ENCODE measurements at places on chromosomes 5 and 9.

- DNase-seq: no peak
Observed at GRCh38 chr5:137668637-137669036, 67.3 kb downstream of the KLHL3 start.

DNA sequence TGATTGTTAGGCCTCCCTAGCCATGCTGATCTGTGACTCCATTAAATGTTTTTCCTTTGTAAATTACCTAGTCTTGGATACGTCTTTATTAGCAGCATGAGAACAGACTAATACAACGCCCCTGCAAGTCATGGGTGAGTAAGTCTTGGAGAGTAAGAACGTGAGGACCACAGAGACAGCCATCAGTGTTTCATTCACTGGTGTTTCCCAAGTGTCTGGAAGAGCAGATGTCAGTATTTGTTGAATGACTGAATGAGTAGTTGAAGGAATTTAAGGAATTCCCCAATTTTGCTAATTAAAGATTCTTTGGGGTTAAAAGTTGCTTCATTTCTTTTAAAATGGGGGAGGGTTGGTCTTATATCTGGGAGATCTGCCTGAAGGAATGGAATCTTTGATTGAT, 178.8 kb downstream of the TRIO start:
- DNase-seq: no peak

DNA sequence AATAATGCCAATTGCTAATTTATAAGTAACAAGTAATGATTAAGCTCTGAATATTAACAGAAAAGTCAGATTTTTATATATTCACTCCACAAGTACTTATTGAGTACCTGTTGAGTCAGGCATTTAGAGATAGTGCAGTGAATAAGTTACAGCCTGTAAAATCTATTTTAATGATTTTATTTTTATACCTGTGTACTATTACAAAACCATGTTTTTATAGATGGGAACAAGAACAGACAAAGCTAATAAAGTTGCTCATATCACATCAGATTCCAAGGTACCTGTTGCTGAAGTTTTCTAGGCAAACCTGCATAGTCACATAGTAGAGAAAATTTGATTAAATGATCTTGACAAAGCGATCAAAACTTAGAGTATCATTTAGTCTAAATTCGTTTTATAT, 623.7 kb downstream of the EFNA5 start:
- DNase-seq: no peak

DNA sequence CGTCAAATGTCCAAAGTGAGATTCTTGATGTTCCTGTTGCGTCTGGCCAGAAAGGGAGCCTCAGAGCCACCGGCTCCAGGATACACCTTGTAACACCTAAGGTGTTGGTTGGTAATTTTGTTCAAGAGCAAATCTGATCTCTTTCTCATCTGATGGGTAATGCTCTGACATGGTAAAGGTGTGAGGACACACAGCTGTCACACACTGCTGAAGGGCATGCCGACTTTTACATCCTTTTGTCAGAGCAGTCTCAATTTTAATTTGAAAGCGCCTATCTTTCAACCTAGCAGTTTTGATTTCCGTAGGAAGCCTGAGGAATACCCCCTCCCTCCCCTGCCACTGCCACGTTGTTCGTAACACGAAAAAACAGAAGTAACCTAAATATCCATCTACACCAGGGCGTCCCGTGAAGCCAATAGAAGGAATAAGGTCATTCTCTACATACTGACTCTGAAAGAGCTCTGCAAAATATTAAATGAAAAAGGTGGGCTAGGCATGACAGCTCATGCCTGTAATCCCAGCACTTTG, 57.4 kb downstream of the TSTD2 start:
- no peak for DNase-seq

- no peak for DNase-seq
Observed at GRCh38 chr9:100595391-100596199, 17.7 kb downstream of the CAVIN4 start.

DNA sequence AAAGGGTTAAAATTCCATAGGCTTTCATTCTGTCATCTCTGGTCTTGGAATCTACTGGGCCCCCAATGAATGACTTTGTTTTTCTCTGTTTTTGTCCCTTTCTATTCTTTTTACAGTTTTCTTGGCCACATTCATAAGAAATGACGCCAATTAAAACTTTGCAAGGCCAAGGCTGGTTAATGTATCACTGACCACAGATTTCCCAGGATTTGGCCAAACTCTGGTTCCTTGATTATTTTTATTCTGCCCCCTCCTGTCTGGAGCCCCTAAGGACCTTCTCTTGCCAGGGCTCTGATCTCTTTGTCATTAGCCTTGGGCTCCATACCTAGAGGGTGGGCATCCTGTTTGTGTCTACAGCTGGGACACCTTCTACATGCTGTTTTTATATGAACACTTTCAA, 388.9 kb upstream of the PAPPA start:
- DNase-seq: no peak

DNA sequence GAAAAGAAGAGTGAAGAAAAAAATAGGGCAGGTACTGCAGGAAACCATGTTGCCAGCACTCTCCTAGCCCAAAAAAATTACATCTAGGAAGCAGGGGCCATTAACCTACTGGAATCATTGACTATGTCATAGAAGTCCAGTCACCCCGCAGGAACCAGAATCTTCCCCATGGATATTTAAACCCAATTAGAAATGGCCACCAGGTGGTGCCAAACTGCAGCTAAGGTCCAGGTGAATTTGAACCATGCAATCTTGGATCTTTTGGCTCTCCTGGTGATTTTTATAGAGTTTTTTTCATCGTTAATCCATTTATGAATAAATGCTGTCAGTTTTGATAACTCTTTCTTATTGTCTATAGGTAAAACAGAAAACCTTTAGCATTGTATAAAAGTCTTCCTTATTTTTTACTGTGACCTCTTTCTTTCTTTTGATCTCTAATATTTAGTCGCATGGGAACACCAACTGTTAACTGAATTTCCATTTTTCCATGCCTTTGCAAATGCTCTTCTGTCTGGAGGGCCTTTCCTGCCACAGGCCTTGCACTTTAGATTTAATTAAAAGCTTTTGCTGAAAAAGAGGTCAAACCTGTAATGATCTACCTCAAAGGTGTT, 147.5 kb upstream of the FGF10 start:
- DNase-seq: peak; percentile 52

GRCh38 chr5:59587489-59588337, 305.8 kb downstream of the PDE4D start:
- peak; percentile 97 for DNase-seq

DNA sequence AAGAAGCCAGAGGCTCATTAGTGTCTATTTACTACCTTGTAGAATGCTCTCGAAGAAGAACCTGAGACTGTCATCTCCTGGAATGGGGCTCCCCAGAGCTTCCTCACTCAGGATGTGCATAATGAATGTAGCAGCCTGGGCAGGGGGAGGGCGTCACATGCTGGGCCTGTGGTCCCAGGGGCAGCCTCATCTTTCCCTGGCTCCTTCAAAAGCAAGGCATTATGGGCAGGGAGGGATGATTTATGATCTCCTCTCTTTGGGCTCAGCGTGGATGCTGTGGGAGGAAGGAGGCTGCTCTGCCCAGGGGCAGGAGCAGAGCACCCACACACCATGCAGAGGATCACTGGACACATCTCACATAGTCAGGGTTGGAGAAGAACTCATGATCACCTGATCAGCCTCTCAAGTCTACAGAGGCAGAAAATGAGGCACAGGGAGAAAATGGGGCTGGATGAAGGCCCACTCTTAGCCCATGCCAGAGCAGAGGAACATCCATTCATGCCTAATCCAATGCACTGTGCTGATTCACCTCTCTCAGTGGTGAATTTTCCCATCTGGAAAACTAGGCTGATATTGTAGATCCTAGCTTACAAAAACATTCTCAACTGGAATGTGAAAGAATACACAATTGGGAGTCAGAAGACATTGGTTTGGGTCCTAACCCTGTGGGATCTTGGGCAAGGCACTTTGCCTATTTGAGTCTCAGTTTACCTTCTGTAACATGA, 173.7 kb downstream of the CARTPT start:
- no peak for DNase-seq

DNA sequence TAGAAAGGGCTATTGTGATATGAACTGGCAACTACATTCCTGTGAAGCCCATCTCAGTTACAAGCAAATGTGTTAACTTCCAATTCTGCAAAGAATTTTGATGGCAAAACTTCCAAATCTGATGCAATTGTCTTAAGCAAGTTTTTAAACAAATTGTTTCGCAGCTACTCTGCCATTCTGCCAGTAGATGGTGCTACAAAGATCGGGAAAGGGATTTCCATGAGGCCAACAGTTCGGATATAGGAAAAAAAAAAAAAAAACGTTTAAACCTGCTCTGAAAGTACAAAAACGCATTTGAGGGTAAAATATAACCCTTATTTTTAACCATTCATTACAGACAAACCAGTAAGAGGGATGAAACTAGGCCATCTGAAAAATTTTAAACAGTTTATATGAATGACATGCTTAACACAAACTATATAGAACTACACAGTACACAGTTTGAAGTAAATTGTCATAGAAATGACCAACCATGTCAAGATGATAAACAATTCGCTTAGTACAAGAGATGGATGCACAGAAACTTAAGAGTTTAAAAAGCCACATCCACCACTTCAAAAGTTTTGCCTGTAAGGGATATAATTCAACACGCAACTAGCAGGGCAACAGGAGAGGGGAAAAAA, 2.2 kb downstream of the HNRNPA0 start:
- no peak for DNase-seq

GRCh38 chr5:169974121-169974770, 6.0 kb downstream of the INSYN2B start:
- DNase-seq: no peak

DNA sequence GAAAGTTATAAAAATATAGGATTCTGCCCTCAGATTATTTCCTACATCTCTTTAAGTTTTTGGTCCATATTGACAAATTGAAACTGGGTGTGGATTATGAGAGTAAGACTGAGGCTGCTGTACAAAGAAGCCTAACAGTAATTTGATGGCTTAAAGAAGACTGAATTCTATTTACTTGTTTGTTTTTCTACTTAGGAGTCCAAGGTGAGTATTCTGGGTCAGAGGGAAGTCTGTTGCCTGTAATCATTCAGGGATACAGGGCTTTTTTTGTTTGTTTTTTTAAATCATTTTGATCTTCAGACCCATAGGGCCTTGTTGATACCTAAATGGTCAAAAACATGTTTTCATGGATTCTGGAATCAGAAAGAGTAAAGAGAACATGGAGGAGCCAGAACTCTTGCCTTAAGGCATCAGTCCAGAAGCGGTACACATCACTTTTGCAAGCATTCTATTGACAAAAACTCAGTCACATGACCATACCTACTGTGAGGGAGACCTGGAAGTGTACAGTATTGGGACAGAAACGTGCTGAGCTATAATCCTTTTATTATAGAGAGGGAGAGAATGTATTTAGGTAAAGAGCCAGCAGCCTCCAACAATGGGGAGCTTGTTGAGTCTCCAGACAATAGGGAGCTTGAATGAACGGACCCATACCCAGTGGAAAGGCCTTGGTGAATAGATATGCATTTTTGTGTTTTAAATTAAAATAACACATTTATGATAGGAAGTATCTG, 102.7 kb downstream of the LRRC70 start:
- DNase-seq: no peak

GRCh38 chr5:115190388-115190787, 20.7 kb upstream of the TRIM36 start:
- DNase-seq: no peak

DNA sequence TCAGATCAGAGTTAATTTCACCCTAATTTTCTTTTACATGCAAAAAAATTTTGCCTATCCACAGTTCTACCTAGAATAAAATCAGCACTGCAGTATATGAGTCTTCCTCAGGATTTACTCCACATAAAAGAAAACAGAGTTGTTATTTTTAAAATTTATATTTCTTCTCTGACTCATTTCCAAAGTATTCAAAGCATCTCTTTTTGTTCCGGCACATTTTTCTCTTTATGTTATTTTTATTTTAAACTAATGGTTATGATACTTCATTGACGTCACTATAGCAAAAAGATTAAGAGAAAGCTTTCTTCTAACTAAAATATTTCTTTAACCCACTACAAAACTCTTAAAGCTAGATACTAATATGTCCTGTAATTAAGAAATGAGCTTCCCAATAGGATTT, 590.4 kb downstream of the PRELID2 start:
- DNase-seq: no peak

- no peak for DNase-seq
Observed at GRCh38 chr5:60349891-60350415, 350.0 kb downstream of the DEPDC1B start.

GRCh38 chr5:173304591-173304988, 23.6 kb downstream of the STC2 start:
- DNase-seq: no peak

- DNase-seq: peak; percentile 31
Observed at GRCh38 chr9:114301798-114302565, 20.9 kb upstream of the ORM1 start.

GRCh38 chr5:172920447-172920849, 38.8 kb upstream of the RPL26L1 start:
- DNase-seq: peak; percentile 86

DNA sequence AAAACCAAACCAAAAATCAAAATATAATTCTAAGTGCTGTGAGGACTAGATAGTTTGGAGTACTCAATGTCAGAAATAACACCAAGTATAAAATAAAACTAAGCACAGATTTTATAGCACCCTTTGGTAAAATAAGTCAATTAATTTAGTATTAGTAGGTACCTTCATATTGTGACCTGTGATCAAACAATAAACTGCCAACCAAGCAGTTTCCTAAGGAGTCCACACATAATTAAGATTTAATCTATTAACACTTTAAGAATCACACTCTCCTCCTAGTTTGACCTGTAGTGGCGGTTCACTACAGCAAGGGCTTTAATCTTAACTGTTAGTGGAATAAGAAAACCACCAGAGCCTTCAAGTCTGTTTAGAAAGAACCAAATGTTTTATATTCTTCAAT, 2.8 kb downstream of the HNRNPK start:
- DNase-seq: no peak

DNA sequence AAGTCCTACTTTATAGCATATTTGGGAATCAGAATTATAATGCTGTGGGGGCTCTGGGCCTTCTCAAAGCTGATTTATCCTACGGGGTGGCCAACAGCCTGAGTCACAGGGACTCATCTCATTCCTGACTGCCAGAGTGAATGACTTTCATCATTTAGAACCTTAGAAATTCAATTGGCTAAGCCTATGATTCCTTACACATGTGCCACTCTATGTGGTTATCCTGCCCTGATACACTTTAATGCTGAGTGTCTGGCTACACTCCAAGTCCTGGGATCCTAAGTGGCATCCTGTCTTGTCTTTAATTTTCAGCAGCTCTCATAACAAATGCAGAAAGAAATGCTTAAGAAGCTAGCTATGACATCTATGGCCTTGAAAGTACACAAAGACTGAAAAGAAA, 75.2 kb upstream of the FREM1 start:
- DNase-seq: no peak

DNA sequence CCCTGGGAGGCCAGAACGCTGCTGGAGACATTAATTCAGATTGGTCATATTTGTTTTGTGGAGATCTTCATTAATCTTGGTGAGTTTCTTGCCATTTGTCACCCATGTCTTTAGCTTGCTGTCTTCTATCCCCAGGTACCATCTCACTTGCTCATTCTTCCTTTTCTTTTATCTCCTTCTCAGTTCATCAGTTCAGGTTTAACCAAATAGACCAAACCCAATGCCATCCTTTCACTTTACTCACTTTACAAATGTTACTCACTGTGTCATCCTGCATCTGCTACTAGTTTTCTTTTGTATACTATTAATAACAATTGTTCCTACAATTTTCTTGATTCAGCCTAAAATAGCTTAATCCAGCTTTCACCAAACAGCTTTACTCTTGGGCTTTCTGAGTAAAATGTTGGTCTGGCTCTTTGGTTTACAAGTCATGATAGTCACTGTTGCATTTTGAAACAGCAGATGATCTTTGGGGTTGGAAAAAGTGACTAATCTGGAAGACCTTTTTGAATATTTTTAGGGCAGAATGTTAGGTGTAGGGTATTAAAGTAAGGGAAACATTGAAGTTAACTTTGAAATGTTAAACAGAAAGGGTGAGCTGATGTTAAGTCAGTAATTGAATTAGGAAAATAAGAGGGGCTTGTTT, 246.9 kb downstream of the ZSWIM6 start:
- no peak for DNase-seq
